ENCODE measurements at places on chromosomes 3 and 15. TPM values are rescaled to one million over a fixed set of nuclear protein-coding genes. Genes with fewer than 3 reads are reported as not detected.
A peak's percentile ranks its signal among the peaks of the same experiment; 100 is the strongest.

DNA sequence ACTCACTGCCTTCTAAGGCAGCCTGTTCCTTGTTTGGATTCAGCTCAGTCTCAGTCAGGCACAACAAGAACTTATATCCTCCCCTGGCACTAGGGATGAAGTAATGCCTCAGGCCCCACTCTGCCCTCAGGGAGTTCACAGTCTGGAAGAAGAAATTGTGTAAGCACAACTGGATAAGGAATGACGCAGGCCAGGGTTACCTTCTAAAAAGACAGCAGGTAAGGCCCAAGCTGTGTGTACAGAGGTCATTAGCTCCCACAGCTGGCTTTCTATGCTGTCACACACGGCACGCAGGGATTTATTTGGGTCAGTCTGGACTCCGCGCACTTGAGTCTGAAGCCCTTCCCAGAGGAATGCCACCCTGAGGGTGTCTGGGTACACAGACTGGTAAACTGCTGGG is 82.9 kb downstream of the IQSEC1 start:
- peak; percentile 47 for DNase-seq

- DNase-seq, result no peak
Observed at GRCh38 chr3:49470714-49471420, 800 bp downstream of the DAG1 start.

GRCh38 chr3:14141602-14142341 is 16.9 kb downstream of the TMEM43 start:
- DNase-seq, result no peak

GRCh38 chr3:188855675-188856074 is 316.1 kb upstream of the TPRG1 start:
- DNase-seq, result no peak

GRCh38 chr3:32403663-32404062 is 12.0 kb downstream of the CMTM7 start:
- peak; percentile 64 for DNase-seq

DNA sequence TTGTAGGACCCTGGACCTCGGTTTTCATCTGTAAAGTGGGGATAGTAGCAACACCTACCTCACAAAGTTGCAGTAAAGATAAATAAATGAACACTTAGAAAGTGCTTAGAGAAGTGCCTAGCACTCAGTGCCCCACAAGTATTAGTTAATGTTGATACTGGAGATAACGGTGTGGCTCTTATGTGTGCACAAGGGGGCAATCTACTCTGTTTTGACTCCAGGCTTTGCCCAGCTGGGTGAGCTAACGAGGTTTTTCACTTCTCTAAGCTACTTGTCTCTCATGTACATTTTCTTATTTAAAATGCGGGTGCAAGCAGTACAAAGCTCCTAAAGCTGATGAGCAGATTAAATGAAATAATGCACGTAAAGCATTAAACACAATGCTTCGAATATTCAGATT is 193.5 kb upstream of the ICE2 start:
- no peak for DNase-seq

DNA sequence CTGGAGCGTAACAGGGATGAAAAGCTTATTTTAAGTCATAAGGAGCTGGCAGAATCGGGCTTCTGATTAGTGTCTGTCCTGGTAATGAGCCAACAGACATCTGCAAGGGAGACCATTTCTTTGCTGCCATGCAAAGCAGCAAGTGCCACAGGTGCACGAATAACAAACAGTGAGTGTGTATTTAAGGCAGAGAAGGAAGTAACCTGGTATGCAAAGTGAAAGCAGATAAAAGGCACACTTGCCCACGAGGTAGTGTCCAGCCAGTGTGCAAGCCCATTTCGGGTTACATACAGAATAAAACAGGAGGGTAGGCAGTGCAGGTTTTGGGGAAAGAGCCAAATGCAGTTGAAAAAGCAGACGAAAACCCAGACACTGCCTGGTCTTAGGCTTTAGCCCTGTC is 1153.7 kb downstream of the SI start:
- no peak for DNase-seq

DNA sequence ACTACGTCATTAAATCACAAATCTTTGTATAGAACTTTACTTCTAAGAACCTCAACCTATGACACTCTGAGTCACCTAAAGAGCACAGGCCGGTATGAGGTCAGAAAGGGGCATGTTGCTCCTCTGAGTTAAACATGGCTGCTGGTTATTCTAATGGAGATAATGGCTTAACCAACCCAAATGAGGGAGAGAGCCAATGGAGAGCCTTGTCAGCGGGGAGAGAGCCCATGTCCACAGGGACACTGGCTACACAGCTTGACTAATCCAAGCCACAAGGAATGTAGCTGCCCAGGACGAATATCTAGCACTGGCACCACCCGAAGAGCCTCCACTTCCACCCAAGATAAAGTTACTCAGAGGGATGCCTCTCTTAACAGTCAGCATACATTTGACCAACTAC is 77.0 kb upstream of the STAC start:
- DNase-seq, result no peak

- no peak for DNase-seq
Observed at GRCh38 chr15:34854232-34854631, 58.9 kb upstream of the ACTC1 start.

DNA sequence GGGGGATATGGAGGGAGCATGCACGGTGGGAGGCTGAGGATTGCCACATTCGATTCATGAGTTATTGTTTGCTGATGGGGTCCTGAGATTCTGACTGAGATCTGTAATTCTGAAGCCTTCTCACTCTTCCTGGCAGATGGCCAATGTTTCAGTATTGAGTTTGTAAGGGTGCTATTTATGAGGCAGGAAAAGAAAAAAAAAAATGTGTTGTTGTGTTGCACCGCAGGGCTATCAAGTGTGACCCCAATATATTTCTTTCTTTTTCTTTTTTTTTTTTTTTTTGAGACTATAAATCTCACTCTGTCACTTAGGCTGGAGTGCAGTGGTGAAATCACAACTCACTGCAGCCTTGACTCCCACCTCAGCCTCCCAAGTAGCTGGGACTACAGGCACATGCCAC is 3.2 kb upstream of the SENP2 start:
- DNase-seq, result no peak

DNA sequence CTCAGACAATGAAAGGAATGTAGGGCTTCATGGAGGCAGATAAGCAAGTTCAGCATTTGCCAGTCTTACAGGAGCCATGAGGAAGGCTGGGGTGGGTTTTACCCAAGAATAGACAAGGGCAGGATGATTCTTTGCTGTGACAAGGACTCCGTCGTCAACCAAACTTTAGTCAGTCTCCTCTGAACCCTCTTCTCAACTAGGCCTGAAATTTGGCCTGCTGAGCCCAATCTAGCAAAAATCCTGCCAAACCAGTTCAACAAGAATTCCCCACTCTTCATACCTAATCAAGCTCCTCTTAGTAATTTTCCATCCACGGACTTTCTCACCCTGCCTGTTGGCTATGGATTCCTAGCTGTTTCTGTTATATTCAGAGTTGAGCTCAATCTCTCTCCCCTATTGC is 280.5 kb downstream of the TBL1XR1 start:
- DNase-seq, result no peak

DNA sequence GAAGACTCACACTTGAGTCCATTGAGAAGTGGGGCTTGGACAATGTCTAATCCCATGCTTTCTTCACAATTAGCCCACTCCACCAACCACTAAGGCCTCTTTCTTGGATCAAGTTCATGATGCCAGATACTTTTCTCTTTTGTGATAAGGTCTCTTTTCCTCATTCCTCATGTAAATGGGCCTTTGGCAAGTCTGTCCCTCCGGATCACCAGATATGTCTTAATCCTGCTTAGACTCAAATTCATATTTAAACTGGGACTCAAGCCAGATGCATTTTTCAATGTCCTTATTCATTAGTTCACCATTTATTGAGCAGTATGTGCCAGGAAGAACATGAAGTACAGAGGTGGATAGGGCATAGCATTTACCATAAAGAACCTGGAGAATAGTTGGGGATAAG is 671.1 kb downstream of the TBL1XR1 start:
- DNase-seq, result no peak

DNA sequence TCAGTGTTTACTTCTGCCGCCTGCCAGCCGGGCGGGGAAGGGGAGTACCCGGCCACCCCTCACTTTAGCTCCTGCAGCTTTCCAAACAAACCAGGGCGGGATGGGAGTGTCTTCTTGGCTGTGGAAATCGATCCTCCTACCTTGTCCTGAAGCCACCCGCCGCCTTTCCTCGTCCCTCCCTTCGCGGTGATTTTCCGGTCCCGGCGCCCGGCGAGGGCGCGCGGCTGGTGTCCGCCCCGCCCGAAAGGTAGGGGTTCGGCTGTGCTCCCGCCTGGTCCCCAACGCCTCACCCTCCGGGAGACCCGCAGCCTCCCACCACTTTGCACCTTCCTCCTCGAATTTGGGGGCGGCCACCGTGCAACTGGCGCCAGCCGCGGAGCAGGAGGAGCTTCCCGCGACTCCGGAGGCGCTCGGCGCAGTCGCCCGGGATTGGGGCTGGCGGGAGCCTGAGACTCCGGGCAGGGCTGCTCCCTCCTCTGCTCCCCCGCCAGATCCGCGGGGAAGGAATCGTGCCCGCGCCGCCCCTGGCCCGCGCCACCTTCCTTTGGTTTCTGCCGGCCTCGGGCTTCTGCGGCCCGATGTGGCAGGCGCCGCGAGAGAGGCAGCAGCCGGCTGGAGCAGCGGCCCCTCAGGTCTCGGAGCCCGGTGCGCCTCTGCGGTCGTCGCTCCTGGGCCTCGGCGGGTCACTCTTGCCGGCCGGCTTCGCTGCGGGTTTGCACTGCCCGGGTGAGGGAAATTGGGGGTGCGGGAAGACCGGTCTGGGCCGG is 30.7 kb upstream of the ST3GAL6 start:
- DNase-seq, result peak; percentile 78

GRCh38 chr3:127652246-127652995 is 20.3 kb upstream of the ABTB1 start:
- DNase-seq, result peak; percentile 81

GRCh38 chr3:28122227-28122626 is 119.2 kb upstream of the CMC1 start:
- DNase-seq, result no peak

- DNase-seq, result no peak
Observed at GRCh38 chr15:100911086-100911485, 8.1 kb upstream of the LRRK1 start.

- no peak for DNase-seq
Observed at GRCh38 chr3:36875397-36875796, 69.5 kb downstream of the TRANK1 start.

GRCh38 chr3:153087595-153088566 is 74.1 kb upstream of the RAP2B start:
- DNase-seq, result no peak

- peak; percentile 3 for DNase-seq
Observed at GRCh38 chr3:132283440-132283839, 33.8 kb upstream of the ACP3 start.

- DNase-seq, result no peak
Observed at GRCh38 chr15:46848704-46849103, 868.6 kb upstream of the SEMA6D start.

- DNase-seq, result no peak
Observed at GRCh38 chr3:30970183-30970582, 75.7 kb upstream of the GADL1 start.

DNA sequence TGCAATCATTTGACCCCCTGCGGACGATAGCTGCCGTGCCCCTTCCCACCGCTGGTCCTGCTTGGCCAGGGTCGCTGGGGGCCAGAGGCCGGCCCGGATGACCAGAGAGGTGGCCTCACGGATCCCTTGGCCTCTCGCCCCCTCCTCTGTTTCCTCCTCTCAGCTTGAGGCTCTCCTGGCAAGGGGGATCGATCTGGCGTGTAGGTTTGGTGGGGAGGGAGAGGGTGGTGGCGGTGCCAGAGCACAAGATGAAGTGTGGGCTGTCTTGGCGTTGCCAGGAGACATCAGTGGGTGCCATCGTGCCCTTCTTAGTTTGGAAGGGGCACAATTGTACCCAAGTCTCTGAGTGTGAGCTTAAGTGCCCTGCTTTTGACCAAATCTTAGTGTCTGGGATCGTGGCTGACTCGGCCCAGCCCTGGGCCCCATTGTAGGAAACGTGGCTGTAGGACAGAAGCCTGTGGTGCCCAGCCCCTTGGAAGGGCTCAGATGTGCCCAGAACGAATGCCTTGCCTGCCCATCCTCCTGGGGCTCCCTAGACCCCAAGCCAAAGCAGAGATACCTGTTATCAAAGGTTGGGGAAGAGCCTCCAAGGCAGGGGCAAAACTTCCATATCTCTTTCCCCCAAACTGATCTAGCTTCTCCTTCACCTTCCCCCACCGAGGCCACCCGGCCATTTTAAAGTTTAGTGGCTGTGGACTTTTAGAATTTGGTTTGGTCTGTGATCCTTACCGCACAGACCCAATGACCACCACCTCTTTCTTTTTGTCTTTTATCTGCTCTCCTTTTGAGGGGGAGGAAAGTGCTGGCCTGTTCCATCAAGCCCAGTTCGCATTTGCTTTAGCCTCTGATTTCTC is 14.4 kb downstream of the NR2F2 start:
- no peak for DNase-seq

GRCh38 chr15:101025896-101026631 is 106.9 kb downstream of the LRRK1 start:
- no peak for DNase-seq

CADM2 gene
- not detected for total RNA-seq

ADAMTS7 gene
- 6.1 TPM for total RNA-seq

STX19 gene
- total RNA-seq, result not detected

MYLK gene
- not detected for total RNA-seq

RETNLB gene
- not detected for total RNA-seq

KNSTRN gene
- 146 TPM for total RNA-seq

DPPA2 gene
- total RNA-seq, result not detected

RPSA gene
- total RNA-seq, result 2,014 TPM

SEMA6D gene
- not detected for total RNA-seq

GHSR gene
- not detected for total RNA-seq

VPS18 gene
- total RNA-seq, result 57.3 TPM

ACVR2B gene
- 11.4 TPM for total RNA-seq

UROC1 gene
- total RNA-seq, result not detected

TTLL13 gene
- total RNA-seq, result not detected

STAB1 gene
- total RNA-seq, result not detected

ASB14 gene
- total RNA-seq, result not detected

NOX5 gene
- not detected for total RNA-seq

NR1I2 gene
- total RNA-seq, result not detected
